ENCODE measurements at places on chromosomes 1 and 21.

DNA sequence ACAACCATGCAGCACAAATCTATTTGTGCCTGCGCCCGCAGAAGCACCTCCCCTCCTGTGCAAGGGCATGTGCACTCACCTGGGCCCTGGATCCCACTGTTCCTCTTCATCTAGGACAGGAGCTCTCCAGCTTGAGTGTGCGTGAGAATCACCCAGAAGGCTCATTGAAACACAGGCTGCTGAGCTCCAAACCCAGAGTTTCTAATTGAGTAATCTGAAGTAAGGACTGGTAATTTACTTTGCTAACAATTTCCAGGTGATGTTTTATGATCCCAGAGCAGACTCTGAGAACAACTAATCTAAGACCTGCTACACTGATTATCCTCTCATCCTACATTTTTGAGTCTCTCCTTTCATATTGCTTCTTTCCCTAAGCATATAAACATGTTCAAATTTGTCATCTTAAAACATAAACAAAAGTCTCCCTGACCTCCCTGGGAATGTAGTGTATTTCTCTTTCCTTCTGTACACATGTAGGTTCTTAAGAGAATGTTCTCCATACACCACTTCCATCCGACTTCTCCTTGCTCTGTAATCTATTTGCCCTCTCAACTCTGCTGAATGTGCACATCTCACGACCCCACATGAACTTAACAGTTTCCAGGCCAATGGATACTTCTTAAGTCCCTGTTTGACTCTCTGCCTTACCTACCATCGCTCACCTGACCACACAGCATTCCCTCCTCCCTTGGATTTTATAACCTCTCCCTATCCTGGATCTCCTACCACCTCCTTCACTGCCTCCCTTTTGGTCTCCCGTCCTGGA lies 522.5 kb downstream of the SMYD3 start:
- no peak for DNase-seq

DNA sequence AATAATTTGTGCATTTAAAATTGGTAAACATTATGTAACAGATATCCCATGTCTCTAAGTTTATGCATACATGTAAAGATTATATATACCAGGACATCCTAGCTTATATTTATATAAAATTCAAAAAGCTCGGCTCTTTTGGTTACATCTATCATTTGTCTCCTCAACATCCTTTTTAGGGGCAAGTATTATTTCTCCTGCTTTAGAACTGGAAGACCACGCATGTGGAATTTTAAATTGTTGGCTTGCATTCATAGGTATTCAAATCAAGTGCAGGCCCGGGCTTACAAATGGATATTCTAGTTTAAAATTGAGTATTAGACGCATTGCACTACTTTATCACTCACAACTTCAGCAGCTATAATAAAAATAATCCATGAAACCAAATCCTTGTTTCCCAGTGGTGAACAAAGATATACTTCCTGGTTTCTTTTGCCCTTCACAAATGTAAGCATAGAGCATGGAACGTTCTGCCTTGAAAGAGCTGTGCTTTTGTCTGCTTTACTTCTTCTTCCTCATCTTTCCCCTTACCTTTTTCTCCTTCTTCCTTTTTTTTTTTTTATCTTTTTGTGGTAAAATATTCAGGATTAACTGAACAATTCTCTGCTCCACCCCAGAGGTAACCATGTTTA lies 57.1 kb downstream of the DDAH1 start:
- no peak for DNase-seq

DNA sequence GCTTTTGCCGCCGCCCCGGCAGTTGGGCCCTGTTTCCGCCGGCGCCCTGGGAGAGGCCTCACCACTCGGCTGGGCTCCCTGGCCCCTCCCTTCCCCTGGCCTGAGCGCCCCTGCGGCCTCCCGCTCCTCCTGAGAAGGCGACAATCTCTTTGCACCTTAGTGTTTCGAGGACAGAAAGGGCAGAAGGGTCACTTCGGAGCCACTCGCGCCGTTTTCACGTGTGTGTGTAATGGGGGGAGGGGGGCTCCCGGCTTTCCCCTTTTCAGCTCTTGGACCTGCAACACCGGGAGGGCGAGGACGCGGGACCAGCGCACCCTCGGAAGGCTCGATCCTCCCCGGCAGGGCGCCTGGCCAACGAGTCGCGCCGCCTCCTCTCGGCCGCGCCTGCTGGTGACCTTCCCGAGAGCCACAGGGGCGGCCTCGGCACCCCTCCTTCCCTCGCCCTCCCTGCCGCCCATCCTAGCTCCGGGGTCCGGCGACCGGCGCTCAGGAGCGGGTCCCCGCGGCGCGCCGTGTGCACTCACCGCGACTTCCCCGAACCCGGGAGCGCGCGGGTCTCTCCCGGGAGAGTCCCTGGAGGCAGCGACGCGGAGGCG lies 432 bp upstream of the SIM2 start:
- DNase-seq = no peak

DNA sequence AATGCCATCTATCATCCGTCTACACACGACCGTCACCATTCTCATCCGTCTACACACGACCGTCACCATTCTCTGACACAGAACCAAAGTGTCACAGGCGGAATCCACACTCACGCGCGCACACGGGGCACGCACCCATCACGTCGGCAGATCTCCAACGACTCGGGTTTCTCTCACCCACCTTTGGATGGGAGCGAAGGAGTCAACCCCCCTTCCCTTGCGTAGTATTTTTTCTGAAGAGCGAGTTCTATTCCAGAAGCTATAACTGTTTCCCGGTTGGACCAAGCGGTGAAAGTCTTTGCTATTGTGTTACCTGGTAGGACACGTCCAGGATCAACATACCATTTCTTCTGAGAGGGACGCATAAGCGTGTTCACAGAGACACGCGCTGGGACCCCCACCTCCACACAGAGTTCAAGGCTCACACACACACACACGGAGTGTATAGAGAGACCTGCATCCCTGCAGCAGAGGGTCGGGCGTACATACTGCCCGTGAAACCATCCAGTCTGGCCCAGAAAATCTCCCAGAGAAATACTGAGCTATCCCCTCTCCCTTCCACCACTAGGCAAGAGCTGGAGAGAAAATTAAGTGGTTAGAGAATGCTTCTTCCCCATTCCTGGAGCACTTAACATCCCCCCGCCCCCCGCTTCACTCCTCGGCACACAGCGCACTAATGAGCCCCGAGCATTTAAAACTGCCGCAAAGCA lies 741 bp downstream of the DUSP10 start:
- no peak for DNase-seq

DNA sequence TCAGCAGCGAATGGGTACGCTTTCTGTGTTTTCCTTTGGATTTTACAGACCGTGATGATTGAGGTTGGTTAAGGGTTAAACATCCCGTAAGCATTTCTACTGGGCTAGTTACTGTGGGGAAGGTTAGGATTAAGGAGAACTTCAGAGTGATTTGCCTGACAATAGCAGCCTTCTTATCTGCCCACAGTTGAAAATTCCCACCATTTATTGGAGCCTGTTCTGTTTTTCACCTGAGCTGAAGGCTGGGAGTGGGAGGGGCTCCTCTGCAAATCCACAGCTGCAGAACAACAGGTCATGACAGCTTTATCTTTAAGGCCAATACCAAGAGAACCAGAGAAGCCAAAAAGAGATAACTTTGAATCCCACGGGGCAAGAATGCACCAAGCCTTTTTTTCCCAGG lies 168.6 kb downstream of the KAZN start:
- no peak for DNase-seq

DNA sequence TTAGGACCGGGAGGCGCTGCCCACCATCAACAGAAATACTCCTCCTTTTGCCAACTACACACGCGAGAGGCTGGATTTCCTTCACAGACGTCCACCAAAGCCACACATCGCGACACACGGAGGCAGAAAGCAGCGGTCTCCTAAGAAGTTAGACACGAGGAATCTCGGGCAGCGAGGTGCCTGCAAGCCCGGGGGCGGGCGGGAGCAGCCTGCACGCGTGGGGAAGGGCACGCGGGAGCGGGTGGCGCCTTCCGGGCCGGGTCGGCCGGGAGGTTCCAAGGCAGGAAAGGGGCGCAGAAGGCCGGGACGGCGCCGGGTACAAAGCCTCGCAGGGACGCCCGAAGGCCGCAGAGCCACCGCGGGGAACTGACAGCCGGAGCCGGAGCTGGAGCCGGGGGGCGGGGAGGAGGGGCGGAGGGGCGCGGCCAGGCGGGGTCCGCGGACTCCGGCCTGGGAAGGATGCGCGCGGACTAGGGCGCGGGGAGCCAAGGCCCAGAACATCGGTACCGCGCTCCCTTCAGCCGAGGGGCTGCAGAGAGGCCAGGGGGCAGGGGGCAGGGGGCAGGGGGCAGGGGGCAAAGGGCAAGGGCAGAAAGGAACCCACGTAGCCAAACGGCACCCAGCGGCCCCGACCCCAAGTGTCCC lies 722 bp downstream of the NPHP4 start:
- no peak for DNase-seq

DNA sequence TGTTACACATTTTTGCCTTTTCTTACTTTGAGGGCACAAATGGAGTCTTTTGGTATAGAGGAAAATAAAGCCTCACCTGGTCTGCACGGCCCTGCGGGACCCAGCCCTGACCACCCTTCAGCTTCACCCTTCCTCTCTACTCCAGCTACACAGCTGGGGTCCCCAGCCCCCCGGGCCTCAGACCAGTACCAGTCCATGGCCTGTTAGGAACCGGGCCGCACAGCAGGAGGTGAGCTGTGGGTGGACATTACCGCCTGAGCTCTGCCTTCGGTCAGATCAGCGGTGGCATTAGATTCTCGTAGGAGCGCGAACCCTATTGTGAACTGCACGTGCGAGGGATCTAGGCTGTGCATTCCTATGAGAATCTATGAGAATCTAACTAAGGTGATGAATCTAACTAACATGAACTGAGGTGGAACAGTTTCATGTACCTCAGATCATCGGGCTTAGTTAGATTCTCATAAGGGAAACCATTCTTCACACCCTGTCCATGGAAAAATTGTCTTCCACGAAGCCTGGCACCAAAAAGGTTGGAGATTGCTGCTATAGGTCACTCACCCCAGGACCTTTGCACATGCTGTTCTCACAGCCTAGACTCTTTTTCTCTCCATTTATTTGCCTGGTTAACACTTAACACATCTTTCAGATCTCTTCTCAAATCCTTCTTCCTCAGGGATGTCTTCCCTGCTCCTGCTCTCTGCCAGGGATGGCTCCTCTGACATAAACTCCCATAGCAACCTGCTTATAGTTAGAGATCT lies 37.5 kb upstream of the ECE1 start:
- DNase-seq = no peak

DNA sequence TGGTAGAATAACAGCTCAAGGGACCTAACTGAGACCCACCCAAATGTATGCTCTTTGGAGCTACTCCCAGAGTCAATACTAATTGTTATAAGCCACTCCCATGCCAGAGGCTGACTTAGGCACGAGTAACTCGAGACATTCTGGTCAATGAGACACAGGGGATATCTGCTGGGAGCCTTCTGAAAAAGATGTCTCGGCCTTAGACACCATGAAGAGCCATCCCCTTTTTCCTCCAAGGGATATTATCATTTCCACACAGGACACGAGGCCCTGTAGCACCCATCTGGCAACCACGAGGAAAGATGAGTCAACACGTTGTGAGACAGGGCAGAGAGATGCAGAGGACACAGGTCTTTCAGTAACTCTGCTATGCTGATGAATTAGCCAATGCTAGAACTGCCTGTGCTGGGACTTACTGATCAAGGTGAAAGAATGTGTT lies 30.7 kb downstream of the ITPKB start:
- peak; percentile 61 for DNase-seq

GRCh38 chr1:12143631-12144155 lies 23.1 kb upstream of the TNFRSF1B start:
- peak; percentile 77 for DNase-seq

GRCh38 chr1:182143154-182143657 lies 81.7 kb upstream of the ZNF648 start:
- DNase-seq = peak; percentile 16

GRCh38 chr1:8516793-8517556 lies 199.1 kb downstream of the SLC45A1 start:
- DNase-seq = no peak

DNA sequence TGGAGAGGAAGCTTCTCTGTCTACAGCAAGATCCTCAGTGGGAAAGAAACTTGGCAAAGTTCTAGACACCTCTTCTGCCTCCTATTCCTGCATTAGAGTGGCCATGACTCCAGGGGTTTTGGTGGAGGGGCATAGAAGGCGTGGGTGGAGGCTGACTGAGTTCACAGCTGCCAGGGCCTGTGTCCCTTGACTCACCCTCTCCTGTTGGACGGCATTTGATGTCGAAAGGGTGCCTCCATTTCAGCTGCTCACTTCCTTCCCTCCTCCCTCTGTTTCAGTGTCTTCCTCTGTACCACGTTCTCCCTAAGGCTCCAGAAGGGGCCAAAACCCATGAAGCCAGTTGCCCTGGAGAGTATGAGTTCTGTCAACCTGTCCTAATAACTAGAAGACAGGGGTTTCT lies 632 bp downstream of the TMEM79 start:
- no peak for DNase-seq

GRCh38 chr1:155940993-155941844 lies at the start of gene RXFP4:
RXFP4 (plus strand) TSS chr1:155941638; CDS start chr1:155941710, 72 bp downstream.
- DNase-seq = no peak

GRCh38 chr1:109254621-109255096 lies 5.3 kb downstream of the CELSR2 start:
- no peak for DNase-seq

GRCh38 chr1:220353229-220354012 lies 81.2 kb upstream of the RAB3GAP2 start:
- no peak for DNase-seq

- DNase-seq = no peak
Observed at GRCh38 chr1:108601708-108602410, 42.0 kb downstream of the EEIG2 start.

DNA sequence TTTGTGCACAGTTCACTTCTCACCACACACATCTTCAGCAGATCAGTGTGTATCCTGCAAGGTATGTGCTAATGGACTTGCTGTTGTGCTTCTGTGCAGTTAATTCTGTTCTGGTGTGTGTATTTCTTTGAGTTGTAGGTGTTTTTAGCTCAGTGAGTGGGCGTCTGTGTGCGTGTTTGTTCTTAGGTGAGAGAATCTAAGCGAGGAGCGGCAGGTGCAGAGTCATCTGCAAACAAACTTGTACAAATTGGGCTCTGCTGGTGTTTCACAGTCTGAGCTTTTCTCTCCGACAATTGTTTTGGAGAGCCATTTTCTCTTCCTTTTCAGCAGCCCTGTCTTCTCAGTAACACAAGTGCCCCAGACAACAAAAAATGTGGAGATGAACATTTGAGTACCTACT lies 43.6 kb downstream of the ACP6 start:
- DNase-seq = no peak

GRCh38 chr21:38310646-38311485 lies 54.1 kb downstream of the KCNJ15 start:
- no peak for DNase-seq

DNA sequence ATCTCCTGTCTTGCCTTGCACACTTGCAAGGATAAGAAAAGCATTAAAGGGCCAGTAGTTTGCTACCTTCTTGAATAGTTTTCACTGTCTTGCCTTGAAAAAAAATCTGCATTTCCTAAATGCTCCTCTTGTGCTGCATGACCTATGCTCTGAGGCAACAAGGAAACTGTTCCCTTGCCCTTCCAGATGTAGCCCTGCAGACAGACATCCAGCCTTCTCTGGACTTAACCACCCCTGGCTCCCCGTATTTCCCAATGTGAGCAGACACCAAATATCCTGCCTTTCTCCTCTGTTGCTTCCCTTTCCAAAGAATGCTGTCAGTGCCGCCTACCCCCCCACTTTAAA lies 177.6 kb downstream of the GABPA start:
- no peak for DNase-seq

- DNase-seq = no peak
Observed at GRCh38 chr1:229778794-229779193, 152.7 kb downstream of the URB2 start.

- DNase-seq = no peak
Observed at GRCh38 chr1:27007909-27008582, 4.6 kb downstream of the TENT5B start.
